ENCODE measurements at places on chromosomes 12 and 14.
A peak's percentile ranks its signal among the peaks of the same experiment; 100 is the strongest.

DNA sequence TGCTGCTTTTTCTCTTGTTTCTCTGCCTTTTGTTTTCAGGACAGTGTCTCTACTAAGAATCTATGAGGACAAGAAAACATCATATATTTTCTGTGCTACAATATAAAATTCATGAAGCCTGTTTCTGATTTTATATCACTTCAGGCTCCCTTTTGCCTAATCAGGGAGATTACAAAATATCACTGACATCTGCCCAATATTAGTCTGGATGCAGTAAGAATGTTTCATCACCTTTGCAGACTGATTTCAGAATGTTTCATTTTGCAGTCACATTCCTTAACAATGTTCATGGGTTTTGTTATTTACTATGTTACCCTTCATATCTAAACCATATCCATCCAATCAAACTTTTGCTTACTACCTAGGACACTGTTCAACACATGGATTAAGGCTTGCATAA is 491 bp upstream of the CLEC6A start:
- no peak for DNase-seq

- no peak for DNase-seq
Measured at GRCh38 chr12:76094754-76095153, 10.3 kb upstream of the NAP1L1 start.

DNA sequence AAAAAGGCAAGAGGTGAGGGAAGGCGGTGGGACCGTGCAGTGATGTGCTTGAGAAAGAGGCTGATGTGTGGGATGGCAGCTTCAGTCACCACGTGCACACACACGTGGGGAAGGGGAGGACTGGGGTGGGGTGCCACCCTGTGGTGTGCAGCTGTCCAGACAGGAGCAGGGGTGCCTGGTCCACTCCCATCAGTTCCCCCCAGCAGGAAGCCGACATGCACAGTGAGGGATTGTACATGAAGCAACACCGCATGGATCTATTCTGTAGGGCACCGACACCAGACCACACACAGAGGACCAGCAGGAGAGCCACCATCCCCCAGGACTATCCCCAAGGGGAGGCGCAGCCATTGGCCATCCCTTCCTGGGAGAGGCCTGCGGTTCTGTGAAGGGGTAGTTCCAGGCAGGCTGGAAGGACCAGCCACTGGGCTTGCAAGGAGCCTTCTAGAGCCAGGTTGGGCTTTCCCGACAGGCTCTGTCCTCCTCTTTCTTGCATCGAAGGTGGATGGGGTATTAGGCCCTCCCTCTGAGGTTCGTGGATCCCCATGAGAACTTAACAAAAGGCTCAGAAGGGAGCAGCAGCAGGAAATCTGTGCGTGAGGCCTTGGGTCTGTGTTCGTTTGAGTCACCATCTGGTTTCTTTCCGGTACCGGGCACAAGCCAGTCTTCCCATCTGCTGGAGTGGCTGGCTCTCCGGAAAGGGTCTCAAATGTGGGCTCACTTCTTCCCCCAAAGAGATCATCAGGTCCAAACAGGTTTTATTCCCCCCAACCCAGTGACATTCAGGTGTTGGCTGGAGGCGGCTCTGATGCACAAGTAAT is 59.8 kb downstream of the PLEKHG3 start:
- DNase-seq: no peak

- DNase-seq: no peak
Measured at GRCh38 chr14:68173227-68173972, 353.8 kb downstream of the RAD51B start.

DNA sequence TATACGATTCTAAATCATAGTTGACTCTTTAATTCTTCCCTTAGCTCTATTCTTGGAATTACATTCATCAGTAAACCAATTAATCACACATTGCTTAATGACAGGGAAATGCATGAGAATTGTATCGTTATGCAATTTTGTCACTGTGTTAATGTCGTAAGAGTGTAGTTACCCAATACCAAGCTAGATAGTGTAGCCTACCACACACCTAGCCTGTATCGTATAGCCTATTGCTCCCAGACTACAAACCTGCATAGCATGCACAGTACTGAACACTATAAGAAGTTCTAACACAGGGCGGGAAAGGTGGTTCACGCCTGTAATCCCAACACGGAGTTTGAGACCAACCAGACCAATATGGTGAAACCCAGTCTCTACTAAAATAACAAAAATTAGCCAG is 24.7 kb downstream of the HNRNPC start:
- DNase-seq: no peak

DNA sequence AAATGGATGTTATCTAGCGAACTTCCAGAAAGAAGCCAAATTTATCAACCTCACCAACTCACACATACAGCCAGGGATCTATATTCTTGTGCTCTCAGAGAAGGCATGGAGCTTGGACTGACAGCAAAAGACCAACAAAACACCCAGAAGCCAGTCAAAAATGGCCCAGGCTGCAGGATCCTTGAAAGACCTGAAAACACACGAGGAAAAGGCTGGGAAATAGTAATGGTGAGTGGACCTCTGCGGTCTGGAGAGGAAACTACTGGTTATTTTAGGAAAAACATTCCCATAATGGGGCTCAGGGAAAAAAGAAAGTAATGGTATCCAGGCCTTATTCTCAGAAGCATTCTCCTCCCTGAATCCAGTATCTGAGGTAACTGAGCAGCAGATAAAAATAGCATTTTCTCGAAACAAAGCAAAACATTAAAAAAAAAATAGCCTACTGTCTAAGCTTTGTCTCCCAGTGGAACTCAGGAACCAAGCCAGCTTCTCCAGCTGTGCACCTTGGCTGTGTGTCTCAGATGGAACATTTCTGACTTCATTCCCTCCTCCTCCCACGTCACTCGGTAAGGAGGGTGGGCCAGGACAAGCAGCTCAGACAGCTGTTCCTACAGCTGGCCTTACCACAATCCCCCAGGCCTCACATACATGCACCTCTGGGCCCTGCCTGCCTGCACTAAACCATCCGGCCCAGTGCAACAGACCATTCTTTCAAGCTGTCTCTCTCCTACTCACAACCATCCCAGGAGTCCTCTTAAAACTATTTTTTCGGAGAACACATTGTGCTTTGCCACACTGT is 249.9 kb downstream of the DAD1 start:
- DNase-seq: no peak

DNA sequence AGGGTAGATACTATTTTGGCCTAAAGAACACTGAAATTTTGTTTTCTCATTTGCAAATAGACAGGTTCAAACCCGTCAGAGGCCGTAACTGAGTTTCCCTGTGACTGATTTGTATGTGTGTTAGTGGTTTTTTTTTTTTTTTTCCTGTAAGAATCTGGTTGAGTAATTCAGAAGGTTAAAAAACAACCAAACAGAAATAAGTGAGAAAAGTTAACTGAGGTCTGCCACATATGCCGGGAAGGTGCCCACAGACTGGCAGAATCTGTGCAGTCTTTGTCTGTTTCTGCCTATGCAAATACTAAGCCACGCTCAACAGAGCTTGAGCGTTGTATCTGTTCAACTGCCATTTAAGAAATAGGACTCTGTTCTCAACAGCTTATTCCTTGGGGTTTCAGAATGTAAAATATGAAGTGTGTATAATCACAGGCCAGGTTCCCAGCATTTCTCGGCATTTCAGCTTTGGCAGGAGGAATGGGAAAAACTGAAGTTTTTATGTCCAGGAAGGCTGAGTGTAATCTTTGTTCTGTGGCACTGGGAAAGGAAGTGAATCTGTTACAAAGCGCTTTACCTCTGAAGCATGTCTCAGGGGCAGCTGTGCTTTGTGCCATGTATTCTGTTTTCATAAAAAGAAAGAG is 181.9 kb downstream of the PRKCH start:
- DNase-seq: no peak

GRCh38 chr12:7161327-7161726 is 28.2 kb upstream of the PEX5 start:
- no peak for DNase-seq

DNA sequence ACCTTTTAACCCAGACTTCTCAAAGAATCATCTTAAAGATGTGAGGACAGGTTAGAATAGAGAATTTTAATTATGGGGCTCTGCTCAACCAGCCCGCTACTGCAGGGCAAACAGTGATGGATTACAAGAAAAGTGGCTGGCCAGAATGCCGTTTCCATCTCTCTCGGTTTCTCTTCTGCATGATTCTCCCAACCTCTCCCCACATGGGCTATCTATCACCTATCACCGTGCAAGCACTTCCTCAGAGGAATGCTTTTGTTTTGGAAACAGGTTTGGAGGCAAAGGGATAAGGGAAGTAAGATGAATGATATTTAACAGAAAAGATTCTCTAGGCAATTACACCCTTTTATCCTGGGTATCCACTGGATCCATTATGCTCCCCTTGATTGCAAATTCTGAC is 37.4 kb upstream of the PHC1 start:
- DNase-seq: no peak

DNA sequence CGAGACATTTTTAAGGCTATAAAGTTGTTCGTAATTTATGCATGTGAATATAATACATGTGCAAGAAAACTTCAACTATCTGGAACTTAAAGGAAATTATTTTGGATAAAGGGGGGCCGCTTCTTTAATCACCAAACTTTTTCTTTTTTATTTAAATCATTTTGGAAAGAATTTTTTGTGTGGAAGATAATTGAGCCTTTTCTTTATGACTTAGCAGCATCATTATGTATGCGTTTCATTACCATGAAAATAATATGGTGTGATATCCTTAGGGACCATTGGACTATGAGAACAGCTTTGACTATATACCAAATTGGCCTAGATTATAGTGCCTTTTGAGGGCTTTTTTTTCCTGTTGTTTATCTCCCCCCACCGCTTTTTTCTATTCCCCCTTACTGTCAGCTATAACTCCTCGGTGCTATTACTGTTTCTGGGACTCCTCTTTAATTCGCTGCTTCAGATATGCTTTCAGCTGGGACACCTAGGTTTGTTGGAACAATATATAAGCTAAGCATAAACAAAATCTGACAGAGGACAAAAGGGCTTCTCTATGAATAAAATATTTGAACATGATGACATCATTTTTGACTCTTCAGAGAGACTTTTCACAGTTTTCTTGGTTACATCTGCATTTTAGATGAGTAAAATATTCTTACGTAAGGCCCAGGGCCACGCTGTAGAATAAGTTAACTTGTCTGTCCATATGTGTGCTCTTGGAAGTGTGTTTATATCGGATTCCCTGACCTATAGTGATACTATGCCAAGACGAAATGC is 392.7 kb downstream of the NPAS3 start:
- DNase-seq: no peak

GRCh38 chr14:20035449-20035848 is 389 bp downstream of the OR4K13 start:
- no peak for DNase-seq

DNA sequence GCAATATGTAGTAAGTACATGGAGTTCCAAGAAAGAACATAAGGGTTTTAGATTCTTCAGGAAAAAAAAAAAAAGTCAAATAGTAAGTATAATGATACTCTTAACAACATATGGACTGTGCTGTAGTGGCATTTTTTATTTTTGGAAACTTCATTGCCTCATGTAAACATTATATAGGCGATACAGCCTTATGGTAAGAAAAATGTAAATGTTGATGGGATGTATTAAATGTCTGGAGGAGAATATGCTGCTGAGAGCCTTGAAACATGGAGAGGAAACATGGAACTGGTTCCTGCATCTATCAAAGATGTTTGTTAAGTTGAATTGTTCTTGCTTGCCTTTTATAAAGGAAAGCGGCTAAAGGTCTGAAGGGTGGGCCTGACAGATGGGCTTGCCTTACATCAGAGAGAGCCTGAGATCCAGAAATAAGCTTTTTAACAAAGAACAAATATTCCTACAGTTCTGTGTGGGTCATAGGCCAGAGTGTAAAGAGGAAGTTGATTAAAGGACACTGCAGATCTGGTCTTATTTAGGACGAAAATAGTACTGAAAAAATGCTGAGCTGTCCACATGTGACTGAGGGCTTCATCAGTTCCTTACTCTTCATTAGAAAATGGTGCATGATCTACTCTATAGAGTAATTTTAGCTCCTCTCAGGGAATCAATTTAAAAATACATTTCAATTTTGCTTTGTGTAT is 448.1 kb upstream of the DCN start:
- no peak for DNase-seq

DNA sequence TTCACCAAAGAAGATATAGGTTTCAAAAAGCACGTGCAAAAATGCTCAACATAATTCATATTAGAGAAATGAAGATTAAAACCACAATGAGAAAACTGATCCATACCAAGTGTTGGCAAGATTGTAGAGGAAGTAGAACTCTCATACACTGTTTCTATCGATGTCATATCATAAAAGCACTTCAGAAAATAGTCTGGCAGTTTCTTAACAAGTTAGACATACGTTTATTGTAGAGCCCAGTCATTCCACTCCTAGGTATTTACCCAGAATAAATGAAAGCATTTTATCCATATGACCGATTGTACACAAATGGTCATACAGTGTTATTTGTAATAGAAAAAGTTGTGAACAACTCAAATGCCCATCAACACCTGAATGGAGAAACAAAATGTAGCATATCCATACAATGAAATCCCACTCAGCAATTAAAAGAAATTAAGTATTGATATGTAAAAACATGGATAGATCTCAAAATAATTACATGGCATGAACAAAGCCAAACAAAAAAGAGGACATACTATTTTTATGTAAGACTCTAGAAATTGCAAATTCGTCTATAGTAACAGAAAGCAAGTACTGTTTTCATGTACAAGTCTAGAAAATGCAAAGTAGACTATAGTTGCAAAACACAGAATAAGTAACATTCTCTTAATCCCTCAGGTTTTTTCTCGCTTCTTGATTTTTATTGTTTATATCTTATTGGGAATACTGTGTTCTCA is 41.0 kb downstream of the USP15 start:
- DNase-seq: no peak

GRCh38 chr12:12872934-12873275 is 18.5 kb upstream of the GPRC5A start:
- no peak for DNase-seq

GRCh38 chr12:9951026-9951675 is 19.0 kb upstream of the CLEC2A start:
- no peak for DNase-seq

- DNase-seq: no peak
Measured at GRCh38 chr14:96830946-96831345, 33.8 kb downstream of the VRK1 start.

DNA sequence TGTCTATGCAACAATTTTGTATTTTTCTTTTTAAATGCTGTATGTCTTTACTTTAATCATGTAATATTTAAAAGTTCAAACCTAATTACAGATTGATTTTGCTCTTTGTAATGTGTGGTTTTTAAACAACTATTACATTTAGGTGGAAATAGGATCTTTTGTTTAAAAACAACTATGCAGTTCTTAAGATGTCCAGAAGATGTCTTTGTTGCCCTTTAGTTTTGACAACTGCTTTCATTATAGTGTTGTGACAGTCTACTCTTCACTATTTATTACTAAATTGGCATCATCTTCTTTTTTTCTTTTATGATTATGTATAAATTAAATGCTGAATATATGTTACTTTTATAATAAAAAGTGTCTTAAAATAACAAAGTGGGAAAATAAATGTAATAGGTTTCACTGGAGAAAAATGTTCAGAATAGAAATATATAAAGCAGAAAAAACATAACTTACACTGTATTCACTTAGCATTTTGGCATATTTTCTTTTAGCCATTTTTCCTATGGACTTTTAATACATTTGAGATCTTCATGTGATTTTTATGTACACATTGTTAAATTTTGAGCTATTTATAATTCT is 27.1 kb upstream of the PCNX4 start:
- peak; percentile 15 for DNase-seq

- no peak for DNase-seq
Measured at GRCh38 chr12:95994476-95994875, 1.7 kb downstream of the HAL start.

GRCh38 chr14:90553921-90554336 is 157.1 kb downstream of the CALM1 start:
- no peak for DNase-seq

Measured in renal pelvis (tissue), 12 donors.